ENCODE measurements at places on chromosomes 4 and X.

DNA sequence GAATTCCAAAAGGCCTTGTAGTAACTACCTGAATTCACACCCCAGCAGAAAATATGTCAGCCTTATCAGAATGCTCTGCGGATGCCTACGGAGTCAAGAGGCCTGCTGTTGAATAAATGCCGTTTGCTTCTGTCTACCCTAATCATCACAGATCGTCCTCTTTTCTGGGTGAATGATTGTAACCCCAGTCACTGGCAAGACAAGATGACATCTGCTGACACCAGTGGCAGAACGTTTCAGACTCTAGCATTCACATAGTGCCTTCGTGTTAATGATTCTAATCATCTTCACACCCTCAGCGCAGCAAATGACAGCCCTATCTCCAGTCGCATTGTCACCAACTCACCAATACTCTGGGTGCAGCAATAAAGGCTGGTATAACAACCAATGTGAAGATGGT, 89.1 kb upstream of the MAP3K15 start:
- no peak for DNase-seq

DNA sequence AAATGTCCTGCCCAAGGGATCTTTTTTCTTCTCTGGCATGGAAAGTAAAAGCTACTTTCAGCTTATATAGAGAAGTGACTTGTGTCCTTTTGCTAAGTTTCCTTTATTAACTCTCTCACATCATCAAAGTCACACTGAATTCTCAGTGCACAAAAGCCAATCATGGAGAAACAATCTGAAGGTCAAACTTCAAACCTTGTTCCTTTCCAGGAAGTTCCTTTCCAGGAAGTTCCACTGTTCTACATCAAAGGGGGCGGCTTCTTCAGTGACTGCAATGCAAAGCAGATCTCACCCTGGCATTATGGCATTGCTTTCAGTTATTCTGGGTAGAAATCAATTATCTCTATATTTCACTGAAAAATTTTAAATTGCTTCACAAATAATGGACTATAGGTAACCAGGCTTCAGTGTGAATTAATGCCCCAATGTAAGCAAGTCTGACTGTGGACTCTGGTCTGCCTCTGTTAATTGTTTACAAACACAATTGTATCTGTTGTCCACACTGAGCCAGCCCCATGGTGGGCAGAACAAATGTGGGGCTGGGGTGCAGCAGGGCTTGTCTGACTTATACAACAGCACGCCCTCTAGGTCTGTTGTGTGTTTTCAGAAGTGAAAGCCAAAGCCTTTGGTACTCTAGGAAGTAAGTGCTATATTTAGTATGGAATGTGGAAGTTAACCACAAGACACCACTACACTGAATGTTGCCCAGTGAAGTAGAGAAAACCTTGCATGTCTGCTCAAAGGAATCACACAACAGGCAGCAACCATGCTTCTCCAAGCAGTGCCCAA, 98.8 kb downstream of the CDS1 start:
- DNase-seq = no peak

- DNase-seq = no peak
Observed at GRCh38 chr4:25815586-25815985, 47.2 kb downstream of the SEL1L3 start.

DNA sequence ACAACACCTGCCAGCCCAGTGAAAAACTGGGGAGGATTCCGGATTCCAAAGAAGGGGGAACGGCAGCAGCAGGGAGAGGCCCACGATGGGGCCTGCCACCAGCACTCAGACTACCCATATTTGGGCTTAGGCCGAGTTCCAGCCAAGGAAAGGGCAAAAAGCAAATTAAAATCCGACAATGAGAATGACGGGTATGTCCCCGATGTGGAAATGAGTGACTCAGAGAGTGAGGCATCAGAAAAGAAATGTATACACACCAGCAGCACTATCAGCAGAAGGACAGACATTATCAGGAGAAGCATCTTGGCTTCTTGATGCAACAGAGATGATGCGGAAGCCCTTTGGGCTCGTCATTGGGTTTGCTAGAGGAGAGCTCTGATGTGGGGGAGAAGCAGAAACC, 62.4 kb downstream of the JADE1 start:
- DNase-seq = no peak

GRCh38 chrX:108573136-108573535, 133.5 kb downstream of the COL4A5 start:
- no peak for DNase-seq
